ENCODE measurements at places on chromosomes 4 and X. TPM values are rescaled to one million over a fixed set of nuclear protein-coding genes. Genes with fewer than 3 reads are reported as not detected.

Gene FAM120C
- total RNA-seq, result 4.3 TPM

Gene CWH43
- total RNA-seq, result not detected

Gene RNF150
- 26.2 TPM for total RNA-seq

Gene CT45A3
- not detected for total RNA-seq

GRCh38 chr4:1405254-1405635 lies 997 bp downstream of the NKX1-1 start:
- no peaks in the 10 kb centered on the region for H3K36me3 ChIP-seq
- H3K27ac ChIP-seq, result no peak overlapping the region
- peaks cover 46% of the 10 kb centered on the region for H3K4me1 ChIP-seq
- peak; percentile 11 for DNase-seq
- peaks cover 86% of the 10 kb centered on the region for H3K27me3 ChIP-seq
- H3K4me3 ChIP-seq, result no peak overlapping the region

Gene EXOC1L
- not detected for total RNA-seq

DNA sequence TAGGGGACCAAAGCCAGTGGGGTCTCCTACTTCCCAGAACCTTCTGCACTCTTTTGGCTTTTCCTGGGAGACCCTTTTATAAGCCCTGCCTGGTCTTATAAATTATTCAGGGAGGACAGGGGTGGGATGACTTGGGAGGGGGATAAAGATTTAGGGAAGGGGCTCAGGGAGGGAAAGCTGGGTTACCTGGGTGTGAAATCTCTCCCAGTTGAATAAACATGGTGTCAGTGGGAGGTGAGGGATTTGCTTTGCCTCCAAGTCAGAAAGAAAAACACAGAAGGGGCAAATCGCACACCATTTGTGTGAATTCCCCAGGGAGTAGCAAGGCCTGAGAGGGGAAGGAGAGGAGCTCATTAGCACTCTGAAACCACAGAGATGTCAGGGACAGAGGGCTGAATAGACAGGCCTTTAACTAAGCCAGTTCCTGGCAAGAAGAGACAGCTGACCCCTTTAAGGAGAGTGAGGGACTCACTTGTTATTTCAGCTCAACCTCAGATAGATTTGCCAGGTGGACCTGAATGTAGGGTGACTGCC lies at the start of gene RIPPLY1:
Gene RIPPLY1 (minus strand): TSS at position 51 of the 534 bp plus-strand sequence. CDS start 54 bp downstream, outside the sequence.
- no peaks in the 10 kb centered on the region for H3K27me3 ChIP-seq
- no peak within 1 kb of the TSS for H3K27ac ChIP-seq
- no peak within 1 kb of the TSS for H3K4me3 ChIP-seq
- H3K36me3 ChIP-seq, result no peaks in the 10 kb centered on the region
- H3K4me1 ChIP-seq, result no peaks in the 10 kb centered on the region

DNA sequence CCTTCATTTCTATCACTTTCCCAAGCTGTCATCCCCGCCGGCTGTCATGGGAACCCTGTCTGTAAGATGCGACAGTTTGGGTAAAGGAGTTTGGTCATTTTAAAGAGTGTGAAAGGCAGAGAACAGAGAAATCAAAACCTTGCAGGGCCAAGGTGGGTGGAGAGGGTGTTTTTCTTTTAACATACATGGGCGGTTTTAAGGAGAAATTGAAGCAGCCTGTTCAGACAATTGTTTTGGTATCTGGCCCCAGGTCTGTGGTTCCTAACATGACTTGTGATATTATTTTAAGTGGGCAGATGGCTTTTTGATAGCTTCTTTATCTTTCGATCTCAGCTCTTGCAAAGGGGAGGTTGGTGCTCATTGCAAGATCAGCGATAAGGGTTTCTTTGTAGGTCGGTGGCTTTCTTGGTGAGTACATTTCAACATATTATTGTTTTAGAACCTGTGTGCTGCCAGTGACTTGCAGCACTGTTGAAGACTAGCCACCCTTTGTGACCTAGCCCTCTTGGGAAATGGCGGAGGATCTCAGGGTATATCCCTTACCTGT lies 3.7 kb downstream of the PPP1R3F start:
- no peaks in the 10 kb centered on the region for H3K36me3 ChIP-seq
- H3K4me1 ChIP-seq, result no peaks in the 10 kb centered on the region
- no peak overlapping the region for H3K4me3 ChIP-seq

DNA sequence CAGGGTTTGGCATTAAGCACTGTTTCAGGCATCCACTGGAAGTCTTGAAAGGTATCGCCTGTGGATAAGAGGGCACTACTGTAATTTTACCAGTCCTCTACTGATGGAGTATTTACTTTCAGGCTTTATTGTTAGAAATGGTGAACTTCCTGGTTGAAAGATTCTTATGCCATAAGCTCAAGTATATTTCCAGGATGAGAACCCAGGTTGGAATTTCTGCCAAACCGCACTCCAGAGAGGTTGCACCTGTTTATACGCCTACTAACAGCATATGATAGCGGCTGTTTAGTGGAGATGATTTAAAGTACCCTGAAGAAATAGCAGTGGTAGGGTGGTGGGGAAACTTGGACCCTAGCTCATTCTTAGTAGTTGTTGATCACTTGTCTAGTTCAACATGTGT lies 9.9 kb downstream of the FNIP2 start:
- H3K4me3 ChIP-seq, result no peak overlapping the region
- H3K36me3 ChIP-seq, result no peaks in the 10 kb centered on the region
- no peaks in the 10 kb centered on the region for H3K4me1 ChIP-seq
- no peaks in the 10 kb centered on the region for H3K27me3 ChIP-seq
- H3K27ac ChIP-seq, result no peak overlapping the region

DNA sequence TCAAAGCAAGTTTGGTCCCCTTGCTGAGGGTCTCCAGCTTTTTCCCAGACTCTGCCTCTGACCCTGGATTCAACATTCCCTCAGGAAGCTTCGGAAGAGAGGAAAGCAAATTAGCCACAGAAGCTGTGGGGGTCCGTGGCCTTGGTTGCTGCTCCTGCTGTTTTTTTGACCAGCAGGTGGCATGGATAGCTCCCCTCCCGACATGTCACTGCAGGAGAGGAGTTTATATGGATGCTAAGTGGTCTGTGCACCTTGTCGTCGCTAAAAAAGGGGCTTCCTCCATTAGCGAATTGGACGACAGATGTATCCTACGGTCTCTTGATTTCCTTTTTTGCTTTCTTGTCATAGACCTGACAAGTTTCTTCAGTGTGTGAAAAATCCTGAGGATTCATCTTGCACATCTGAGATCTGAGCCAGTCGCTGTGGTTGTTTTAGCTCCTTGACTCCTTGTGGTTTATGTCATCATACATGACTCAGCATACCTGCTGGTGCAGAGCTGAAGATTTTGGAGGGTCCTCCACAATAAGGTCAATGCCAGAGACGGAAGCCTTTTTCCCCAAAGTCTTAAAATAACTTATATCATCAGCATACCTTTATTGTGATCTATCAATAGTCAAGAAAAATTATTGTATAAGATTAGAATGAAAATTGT lies 70.2 kb downstream of the CD38 start:
- no peak overlapping the region for H3K4me3 ChIP-seq
- no peaks in the 10 kb centered on the region for H3K36me3 ChIP-seq
- DNase-seq, result no peak
- H3K4me1 ChIP-seq, result no peaks in the 10 kb centered on the region
- H3K27me3 ChIP-seq, result no peaks in the 10 kb centered on the region

Gene UGT2B15
- not detected for total RNA-seq

Gene MAGEE2
- total RNA-seq, result not detected

- no peaks in the 10 kb centered on the region for H3K36me3 ChIP-seq
- H3K27me3 ChIP-seq, result no peaks in the 10 kb centered on the region
- no peaks in the 10 kb centered on the region for H3K4me1 ChIP-seq
- H3K4me3 ChIP-seq, result no peak overlapping the region
- H3K27ac ChIP-seq, result no peak overlapping the region
- no peak for DNase-seq
These were observed 76.8 kb downstream of the PPP2R2C start for GRCh38 chr4:6395466-6396228.

Gene ZXDA
- 5.3 TPM for total RNA-seq

DNA sequence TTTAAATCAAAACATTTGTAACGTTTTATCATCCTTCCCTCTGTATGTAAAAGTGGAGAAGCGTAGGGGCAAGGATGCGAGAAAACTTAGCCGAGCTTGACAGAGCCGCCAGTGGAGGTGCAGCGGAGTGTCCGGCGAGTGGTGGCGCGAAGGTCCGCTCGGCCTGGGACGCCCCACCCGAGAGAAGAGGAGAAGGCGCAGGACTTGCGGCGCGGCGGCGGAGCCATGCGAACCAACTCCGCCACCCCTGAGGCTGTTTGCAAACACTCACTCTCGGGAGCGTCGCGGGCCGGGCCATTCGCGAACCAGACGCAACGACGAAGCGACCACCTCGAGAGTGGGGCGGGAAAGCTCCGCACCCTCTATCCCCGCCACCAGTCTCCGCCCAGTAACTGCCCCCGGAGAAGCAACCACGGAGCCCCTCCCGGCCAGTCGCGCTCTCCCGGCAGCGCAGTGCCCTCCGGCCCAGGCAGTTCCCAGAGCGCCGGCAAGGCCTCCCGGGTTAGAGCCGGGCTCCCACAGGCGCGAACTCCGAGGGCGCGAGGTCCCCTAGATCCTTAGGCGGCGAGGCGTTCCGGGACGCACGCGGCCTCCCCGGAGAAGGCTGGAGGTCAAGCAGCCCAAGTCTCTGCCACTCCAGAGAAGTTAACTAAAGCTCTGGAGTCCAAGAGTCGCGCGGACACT lies 2.3 kb upstream of the MAB21L2 start:
- peaks cover 17% of the 10 kb centered on the region for H3K4me1 ChIP-seq
- peak overlapping the region; percentile 53 for H3K4me3 ChIP-seq
- no peak for DNase-seq

DNA sequence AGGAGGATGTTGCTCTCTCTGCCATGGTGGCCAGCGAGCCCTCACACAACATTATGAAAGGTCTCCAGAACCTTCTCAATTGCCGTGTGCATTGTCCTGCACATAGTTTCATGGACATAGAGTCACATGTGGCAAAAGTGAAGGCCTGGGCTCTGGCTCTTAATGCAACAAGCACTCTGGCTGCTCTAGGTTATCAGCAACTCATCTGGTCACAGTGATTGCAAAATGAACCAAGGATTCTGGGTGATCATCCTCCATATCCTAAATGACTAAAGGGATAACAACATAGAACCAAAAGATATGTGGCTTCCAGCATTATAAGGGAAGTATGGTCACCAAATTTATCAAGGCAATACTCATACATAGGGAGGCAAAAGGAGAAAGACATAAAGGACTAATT lies 175.2 kb downstream of the MGST2 start:
- H3K27me3 ChIP-seq, result no peaks in the 10 kb centered on the region
- no peak overlapping the region for H3K27ac ChIP-seq
- DNase-seq, result no peak
- H3K4me3 ChIP-seq, result no peak overlapping the region
- H3K4me1 ChIP-seq, result no peaks in the 10 kb centered on the region
- H3K36me3 ChIP-seq, result no peaks in the 10 kb centered on the region

Measured in right atrium auricular region (tissue), 2 donors.